ENCODE measurements at places on chromosomes 16 and 17. TPM values are rescaled to one million over a fixed set of nuclear protein-coding genes. Genes with fewer than 3 reads are reported as not detected.

DNA sequence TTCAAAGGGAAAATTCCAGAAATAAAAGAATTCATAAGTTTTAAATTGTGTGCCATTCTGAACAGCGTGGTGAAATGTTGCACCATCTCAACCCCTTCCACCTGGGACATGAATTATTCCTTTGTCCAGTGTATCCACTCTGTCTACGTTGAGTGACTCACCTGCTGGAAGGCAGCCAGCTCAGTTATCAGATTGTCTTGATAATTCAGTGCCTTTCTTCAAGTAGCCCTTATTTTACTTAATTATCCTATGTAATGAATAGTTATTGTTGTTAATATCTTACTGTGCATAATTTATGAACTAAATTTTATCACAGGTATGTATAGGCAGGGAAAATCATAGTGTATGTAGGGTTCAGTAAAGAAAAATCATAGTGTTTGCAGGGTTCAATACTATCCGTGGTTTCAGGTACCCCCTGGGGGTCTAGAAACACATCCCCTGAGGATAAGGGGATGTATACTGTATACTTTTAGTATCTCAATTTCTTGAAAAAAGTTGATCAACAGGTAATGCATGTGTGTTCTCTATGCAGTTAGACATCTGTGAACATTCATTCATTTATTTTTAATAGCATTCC is 7.7 kb upstream of the PCTP start:
- DNase-seq: no peak

DNA sequence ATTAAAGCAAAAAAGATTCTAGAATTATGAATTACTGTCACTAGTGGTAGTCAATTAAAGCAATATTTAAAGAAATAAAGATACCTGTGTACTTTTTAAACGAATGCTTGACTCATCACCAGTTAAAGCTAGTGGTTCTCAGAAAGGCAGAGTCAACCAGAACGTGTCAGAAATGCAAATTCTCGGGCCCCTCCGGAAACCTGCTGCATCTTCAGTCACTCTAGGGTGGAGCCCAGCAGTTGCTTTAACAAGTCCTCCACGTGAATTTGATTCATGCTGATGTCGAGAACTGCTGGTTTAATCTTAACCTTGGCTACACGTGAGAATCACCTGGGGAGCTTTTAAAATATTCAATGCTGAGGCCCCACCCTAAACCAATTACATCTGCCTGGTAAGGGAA is 169.8 kb upstream of the SDK2 start:
- no peak for DNase-seq

DNA sequence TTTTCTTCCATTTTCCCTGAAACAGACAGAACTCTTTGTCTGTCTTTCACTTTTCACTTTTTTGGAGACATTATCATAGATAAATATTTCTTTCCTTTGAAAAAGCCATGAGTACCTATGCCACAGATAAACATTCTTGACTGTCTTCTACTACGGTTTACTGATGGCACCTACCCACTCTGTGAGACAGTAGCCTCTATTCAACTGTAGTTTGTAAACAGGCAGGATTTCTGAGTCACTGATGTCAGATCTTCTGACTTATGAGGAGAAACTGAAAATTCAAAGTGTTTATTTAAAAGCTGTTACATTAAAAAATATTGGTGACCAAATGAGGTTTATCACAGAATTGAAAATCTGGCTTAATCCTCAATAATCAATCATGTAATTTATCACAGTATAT is 658.4 kb downstream of the TOX3 start:
- no peak for DNase-seq

DNA sequence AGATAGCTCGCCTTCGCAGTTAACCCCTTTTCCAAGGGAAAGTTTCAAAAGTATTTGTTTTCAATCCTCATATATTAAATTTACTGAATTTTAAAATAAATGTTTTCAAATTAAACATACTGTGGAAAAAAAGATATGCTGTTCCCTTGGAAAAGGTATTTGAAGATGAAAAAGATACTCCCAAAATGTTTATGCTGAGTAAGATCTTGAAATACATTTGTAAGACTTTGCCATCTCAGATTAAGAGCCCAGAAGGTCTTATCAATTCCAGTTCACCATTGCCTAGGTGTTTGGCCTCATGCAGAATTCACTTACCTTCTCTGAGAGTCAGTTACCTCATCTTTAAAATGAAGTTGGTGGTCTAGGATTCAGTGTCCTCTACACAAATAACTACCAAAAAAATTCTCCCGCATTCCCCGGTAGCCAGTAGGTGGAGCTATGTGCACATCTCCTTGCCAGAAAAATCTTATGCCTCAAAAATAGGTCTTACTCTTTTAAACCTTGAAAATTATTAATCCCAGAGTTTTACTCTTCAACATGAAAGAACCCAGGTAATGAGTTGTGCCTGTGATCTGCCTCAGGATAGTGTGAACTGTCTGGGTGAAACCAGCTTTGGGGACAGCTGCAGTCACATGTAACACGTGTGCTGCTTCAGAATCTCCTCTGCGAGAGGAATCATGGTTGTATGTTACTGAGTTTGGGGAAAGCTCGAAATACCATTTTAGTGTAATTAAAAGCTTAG is 178.3 kb downstream of the MRTFB start:
- DNase-seq: no peak

The KCNH6 gene
- not detected for total RNA-seq

Measured in thoracic aorta (tissue), 2 donors.